Colonic mucosa (tissue), 4 donors: ENCODE measurements at places on chromosomes 7 and 10. TPM values are rescaled to one million over a fixed set of nuclear protein-coding genes. Genes with fewer than 3 reads are reported as not detected.

GRCh38 chr7:34260279-34260678 lies 354.9 kb downstream of the BMPER start:
- no peak for DNase-seq

Gene GRM3
- not detected for total RNA-seq

DNA sequence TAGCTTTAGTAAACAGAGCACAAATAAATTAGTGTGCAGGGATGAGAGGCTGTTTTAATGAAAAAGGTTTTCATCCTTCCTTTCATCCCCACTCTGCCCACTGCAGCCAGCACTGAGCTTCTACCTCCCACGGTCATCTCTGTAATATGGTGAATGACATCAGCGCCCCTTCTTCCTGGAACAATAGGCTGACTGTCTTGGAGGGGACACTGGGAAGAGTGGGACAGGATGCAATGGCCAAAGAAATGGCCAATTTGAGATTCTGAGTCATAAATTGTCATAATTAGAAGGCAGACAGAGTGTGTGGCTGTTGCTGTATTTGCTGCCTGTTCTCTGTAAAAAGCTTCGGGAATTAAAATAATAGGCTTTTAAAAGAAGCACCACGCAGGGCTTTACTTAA lies 126.7 kb upstream of the CALN1 start:
- no peak for DNase-seq

Gene GRB10
- total RNA-seq, result 15.1 TPM

DNA sequence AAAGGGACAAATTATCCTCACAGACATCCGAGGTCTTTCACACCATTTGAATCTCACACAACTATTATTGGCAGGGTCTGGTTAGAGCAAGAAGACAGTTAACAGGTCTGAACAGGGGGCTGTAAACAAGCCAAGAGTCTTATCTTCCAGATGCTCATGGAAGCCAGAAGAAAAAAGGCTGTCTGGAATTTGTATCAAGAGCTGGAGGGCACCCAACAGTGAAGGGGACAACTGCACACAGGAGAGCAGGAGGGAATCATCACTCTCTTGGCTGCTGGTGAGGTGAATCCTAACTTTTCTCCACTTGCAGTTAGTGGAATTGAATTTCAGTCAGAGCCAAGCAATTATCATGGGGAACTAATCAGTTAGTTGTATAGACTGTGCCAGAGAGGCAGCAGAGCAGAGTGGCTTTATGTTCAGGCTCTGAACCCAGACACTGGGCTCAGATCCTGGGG lies 880.2 kb upstream of the AUTS2 start:
- no peak for DNase-seq

- DNase-seq, result no peak
Measured at GRCh38 chr7:91379236-91379635, 115.0 kb downstream of the FZD1 start.

Gene NDUFA5
- 86.0 TPM for total RNA-seq

Gene AGAP5
- 4.8 TPM for total RNA-seq

DNA sequence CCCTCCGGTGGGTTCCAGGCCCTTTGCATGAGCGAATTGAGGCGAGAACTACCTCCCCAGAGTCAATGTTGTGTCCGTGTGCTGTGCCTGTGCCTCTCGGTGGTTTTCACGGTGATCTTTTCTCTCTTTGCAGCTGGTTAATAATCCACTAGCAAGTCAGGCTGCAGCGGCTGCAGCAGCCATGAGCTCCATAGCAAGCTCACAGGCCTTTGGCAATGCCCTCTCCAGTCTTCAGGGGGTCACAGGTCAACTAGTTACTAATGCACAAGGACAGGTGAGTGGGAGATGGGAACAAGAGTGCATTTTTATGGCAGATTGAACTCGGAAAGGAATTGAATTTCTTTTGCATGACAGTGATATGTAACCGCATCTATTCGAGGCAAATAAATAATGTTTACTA lies 159.7 kb upstream of the YAE1 start:
- no peak for DNase-seq

GRCh38 chr7:95922191-95922590 lies 149.8 kb downstream of the DYNC1I1 start:
- no peak for DNase-seq

DNA sequence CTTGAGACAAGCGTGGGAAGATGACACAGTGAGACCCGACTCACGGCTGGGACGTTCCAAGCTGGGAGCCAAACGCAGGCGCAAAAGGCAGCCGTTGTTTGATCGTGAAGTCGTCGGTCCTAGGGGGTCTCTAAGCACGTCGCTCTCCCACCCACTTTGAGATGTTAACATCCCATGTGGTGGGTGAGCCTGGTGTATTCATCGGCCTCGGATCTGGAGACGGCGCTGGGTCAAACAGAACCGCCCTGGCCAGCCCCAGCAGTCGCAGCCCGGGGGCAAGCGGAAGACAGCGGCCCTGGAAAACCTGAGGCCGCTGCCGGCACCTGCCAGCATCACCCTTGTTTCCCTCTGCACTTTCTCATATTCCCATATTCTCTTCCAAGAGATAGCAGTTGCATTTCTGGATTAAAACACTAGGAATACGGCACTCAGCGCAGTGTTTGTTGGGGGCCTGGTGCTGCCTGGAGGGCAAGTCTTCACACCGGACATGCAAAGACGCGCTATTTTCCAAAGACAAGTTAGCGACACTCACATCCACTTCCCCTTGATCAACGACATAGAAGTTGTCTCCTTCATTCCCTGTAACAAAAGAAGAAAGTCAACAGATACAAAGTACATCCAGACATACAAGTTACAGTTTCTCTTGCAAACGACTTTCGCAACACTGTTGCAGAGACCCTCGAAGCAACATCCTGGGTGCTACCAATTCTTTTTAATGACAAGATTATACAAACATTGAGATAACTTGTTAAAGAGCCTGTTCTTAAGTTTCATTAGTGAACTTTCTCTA lies 86.2 kb upstream of the PDGFA start:
- DNase-seq, result no peak

Gene KEL
- not detected for total RNA-seq

Gene LAMB1
- total RNA-seq, result 91.6 TPM

DNA sequence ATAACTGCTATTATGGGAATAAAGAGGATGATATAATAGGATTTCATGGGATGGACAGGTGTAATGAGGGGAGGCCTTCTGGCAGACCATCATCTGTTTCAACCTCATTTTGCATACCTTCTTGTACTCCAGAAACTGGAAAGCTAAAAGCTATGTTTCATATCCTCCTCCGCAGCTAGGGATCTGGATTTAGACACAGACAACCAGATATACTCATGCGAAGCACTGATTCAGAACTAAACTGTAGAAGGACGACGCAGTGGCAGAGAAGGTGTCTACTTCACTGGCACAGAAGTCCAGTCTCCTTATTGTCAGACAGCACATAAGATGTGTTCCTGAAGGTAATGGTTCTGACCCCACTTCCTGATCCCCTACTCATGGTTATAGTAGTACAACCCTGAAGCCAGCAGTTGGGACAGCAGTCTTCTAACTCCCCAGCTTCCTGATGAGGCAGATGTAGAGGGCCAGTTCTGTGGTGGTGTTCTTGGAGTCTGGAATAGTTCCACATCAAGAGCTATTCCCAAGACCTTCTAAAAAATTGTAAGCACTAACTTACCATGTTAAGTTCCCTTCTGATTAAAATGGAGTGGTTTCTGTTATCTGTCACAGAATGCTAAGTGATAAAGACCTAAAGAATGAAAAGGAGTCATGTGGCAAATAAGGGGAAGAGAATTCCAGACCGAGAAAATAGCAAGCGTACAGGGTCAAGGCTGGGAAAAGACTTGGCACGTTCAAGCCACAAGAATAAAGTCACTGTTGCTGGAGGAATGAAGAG lies 550.3 kb downstream of the GRM8 start:
- no peak for DNase-seq

Gene VWC2
- total RNA-seq, result 0.10 TPM

DNA sequence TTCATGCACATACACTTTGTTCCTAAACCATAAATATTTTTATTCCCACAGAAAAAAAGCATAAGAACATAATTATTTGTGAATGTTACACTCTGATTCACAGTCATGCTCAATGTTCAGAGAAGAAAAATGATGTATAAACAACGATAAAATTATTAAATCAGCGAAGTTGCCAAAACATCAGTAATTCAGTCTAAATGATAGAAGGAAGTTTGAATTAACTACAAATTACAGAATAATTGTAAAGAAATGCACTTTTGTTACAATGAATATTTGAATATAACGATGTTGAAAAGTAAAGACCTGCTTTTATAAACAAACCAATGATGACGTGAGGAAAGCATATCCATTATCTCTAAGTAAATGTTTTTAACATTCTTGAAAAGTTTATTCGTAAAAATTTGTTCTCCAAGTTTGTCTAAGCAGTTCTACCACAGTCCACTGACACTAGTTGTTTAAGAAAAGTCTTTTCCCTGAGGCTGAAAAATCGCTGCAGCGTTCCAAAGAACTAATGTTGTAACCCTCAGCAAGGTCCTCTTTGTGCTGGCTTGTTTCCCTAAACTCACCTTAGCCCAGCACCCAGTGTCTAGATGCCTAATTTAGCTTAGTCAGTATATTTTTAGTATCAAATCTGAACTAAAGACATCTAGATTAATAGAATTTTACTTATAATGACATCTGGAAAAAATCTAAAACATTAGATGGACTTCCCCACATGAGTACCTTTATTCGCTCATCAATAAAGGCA lies 30.4 kb downstream of the TSPAN12 start:
- no peak for DNase-seq

DNA sequence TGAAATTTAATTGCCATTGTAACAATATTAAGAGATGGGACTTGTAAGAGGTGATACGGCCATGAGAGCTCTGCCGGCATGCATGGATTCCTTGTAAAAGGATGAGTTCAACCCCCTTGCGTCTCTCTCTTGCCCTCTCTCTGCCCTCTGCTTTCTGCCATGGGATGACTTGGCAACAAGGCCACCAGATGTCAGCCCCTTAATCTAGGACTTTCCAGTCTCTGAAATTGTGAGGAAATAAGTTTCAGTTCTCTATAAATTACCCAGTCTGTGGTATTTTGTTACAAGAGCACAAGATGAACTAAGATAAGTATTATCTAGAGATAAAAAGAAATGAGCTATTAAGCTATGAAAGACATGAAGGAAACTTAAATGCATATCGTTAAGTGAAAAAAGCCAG lies 145.7 kb upstream of the AHR start:
- DNase-seq, result no peak

GRCh38 chr10:10235003-10235402 lies 782.7 kb upstream of the CELF2 start:
- no peak for DNase-seq

Gene MLXIPL
- total RNA-seq, result 15.7 TPM

Gene HDAC9
- 2.6 TPM for total RNA-seq

Gene CEP41
- 6.9 TPM for total RNA-seq

DNA sequence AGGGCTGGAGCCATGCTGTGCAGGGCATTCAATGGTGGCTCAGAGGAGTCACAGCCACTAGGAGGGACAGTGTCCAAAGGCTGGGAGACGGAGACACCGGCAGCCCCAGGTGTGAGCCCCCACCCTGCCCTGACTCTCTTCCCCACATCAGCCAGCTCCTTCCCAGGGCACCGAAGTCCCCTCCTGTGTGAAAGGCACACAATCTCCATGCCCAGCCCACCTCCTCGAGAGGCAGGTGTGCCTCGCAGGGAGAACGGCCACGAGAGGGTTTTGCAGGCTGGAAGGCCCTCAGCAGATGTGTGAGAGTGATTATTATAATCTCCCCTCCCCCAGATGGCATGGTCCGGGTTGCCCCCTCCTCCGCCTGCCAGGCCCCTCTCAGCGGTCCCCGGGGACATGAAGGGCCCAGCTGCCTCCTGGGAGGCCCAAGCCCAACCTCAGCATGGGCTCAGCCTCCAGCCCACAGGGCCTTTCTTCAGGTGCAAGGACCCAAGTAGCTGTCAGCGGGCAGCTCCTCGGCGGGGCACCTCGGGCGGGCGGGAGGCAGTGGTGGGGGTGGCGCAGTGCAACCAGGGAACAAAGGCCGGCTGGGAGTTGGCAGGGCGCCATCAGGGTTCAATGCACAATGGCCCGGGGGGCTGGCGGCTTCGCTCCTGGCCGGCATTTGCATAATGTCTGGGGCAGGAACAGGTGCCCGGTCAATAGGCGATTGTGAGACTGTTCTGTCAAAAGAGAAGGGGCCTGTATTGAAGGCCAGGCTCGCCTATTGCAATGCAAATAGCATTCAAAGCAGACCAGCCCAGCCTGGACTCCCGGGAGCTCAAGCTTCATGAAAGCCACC lies 155.3 kb upstream of the ZMIZ1 start:
- DNase-seq, result peak; percentile 77

Gene DYDC1
- not detected for total RNA-seq

GRCh38 chr10:75166623-75166972 lies 44.0 kb upstream of the VDAC2 start:
- no peak for DNase-seq

DNA sequence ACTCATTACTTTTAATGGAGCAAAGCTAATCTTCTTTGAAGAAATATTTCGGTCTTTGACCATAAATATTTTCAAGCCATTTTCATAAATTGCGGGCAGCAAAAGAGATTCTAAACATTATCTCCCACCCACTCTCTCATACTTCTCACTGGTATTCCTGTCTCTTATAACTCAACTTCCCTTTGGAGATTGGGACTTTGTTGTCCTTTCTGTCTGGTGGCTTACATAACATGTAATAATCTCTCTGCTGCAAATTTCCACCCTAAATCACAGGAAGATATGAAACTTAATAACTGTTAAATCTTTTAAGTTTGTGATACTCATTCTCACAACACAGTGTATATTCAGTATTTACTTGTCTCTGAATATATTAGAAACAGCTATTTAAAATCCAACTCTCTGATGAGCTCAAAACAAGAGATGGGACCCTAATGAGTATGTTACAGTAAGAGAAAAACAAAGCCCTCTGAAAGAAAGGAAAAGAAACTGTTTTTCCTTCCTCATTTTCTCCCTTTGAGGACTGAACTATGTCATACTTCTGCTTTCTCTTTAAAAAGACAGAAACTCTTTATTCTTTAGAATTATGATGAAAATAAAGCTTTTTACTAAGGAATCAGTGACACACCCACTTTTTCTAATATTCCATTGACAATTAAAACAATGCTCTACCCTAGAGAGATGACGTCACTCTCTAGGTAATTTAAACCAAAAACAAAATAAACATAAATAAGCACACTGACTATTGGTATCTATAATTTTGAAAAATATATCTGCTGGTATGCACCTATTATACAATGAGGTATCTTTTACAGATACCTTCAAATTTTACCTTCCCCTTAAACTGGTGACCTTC lies 14.7 kb downstream of the CALCR start:
- no peak for DNase-seq
